ENCODE measurements at places on chromosomes 6 and 20. TPM values are rescaled to one million over a fixed set of nuclear protein-coding genes. Genes with fewer than 3 reads are reported as not detected.

DNA sequence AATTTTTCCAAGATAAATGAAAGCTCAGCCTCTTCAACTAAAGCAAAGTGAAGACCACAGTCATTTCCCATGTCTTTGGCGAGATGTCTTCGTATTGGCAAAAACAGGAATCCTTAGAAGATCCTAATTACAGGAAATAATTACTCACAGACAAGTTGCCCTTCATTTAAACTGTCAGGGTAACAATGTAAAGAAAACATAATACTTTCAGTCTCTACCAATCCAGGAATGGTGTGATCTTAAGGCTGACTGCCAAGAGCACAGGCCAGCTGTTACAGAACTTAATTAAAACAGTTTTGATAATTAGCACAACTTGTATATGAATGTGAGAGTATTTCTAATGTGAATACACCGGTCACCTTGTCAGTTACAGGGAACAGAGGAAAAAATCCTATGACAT lies 292.2 kb downstream of the PACRG start:
- no peak for DNase-seq

GRCh38 chr6:115271434-115271833 lies 789.3 kb downstream of the FRK start:
- no peak for DNase-seq

DNA sequence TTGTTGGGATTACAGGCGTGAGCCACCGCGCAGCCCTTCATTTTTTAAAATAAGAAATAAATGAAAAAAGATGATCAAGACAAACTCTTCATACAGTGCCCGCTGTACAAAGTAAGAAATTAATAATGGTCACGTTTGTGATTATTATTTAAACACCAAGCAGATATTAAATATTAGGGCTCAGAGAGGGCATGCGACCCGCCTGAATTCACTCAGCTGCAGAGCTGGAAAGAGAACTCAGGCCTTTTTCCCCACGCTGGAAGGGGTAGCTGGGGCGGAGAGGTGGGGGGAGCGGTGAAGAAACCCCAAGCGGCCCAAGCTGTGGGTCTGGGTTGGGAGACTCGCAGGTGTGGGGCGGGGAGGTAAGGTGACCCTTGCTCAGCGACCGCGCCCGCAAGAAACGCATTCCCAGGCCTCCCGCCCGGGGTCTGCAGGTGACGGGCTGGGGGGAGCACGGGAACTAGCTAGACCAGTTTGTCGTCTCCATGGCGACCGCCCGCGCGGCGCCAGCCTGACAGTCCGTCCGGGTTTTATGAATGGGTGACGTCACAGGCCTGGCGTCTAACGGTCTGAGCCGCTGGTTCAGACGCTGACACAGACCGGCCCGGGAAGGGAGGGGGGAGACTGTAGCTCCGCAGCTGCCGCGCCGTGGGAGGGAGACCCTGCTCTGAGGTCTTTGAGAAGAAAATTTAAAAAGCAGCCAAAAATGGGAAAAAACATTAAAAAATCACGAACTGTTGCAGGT lies 1.1 kb upstream of the ID1 start:
- DNase-seq, result peak; percentile 99

DNA sequence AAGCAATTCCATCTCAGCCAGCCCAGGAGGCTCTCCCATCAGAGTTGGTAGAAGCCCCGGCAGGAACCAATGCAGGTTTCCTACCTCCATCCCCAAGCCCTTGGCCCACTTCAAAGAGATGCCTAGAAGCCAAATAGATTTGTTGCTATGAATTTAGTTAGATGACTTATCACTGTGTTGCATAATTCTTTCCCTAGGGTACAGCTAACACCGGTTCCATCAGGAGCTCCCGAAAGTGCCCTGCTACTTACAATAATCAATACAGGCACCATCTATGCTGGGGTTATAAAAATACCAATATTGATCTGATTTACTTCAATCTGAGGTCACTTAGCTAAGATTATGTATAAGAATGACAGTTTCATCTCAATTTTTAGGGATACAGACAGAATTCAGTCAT lies 113.0 kb downstream of the MAP7 start:
- DNase-seq, result no peak

DNA sequence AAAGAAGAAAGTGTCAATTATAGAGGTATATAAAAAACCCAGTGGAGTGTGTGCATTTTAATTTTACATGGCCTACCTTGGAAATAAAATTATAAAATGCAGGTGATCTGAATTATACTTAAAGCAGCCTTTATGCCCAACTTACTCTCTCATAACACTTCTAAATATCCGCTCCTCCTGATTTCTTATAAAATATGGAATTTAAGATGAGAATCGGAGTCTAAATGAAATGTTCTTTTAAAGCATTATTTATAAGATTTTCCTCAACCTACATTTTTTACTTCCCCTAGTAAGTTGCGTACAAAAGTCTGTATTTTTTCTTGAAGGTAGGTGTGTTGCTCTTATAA lies 3.5 kb downstream of the CITED2 start:
- no peak for DNase-seq

GRCh38 chr6:14787677-14788076 lies 458.2 kb upstream of the JARID2 start:
- no peak for DNase-seq

GRCh38 chr20:33675136-33675959 lies 1.1 kb upstream of the NECAB3 start:
- no peak for DNase-seq

DNA sequence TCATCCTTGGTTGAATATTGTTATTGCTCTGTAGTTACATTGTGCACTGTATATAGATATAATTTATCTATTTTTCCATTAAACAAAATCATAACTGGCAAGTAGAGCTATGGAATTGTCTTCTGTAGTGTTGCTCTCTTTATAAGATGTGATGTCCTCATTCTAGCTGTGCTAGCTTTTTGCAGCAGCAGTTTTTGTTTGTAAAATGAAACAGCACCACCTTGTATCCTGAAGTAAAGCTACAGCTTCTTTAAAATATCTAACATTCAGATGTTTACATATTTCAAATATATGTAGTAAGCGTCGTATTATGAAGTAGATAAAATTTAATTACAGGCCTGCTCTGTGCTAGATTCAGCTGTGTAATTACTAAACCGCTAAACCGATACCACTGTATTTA lies 328.8 kb upstream of the MANEA start:
- no peak for DNase-seq

- no peak for DNase-seq
Measured at GRCh38 chr20:23144856-23145255, 58.7 kb upstream of the CD93 start.

DNA sequence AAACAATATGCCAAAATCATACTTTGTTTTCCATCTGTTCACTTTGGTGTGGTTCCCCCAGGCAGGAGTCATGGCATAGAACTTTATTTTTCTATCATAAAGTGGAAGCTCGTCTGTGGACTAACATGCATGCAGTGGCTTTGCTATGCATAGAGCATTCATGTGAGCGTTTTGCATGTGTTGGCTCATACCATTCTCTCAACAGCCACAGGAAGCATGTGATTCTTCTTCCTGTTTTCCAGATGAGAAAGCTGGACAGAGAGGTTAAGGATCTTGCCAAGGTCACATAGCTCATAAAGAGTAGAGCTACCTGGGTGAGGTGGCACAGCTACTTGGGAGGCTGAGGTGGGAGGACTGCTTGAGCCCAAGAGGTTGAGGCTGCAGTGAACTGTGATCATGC lies 123.4 kb upstream of the HDGFL1 start:
- no peak for DNase-seq

Gene TAAR9
- total RNA-seq, result not detected

Gene OPRM1
- not detected for total RNA-seq

Gene TBX18
- total RNA-seq, result not detected

Gene PPP1R16B
- 12.0 TPM for total RNA-seq

Gene FLRT3
- 1.0 TPM for total RNA-seq

Gene TSBP1
- not detected for total RNA-seq

Gene SPATA25
- total RNA-seq, result 3.7 TPM

Gene ANKRD6
- 12.6 TPM for total RNA-seq

Gene GTSF1L
- total RNA-seq, result not detected

Measured in WTC11 (cell line).